ENCODE measurements at places on chromosomes 12 and 14.

DNA sequence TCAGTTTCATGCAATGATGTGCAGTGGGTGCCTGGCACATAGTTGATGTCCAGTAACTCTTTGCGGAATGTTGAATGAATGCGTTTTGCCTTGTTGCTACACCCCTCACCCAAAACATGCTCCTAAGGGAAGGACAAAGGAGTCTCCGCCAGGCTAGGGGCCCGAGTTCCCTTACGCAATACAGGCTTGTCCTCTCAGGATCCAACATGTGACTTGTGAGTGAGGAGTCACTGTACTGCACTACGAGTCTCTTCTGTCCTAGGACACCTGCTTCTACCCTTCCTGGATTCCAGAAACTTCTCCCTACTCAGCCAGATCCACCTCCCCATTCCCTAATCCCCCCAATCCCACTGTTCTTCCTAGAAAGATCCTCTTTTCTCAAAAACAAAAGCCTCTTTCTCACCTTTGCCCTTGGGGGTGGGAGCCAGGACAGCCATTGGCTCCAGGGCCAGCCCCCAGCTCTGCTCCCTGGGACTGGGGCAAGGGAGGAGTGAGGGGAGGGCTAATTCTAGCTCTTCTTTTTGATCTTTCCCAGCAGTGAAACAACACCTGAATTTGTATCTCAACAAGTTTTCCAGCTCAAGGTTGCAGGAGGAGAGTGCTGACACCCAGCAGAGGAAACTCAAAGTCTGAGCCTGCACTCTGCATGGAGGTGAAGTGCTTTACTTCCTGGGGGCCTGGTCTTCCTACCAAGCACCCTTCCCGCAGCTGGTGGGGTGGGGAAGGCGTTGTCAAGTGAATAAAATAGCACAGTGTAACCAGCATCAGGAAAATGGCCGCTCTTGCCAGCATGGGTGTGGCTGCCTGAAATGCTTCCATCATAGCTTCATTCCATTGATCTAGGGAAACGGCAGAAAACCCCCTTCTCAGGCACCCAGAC lies 3.4 kb upstream of the OTUB2 start:
- DNase-seq = no peak

DNA sequence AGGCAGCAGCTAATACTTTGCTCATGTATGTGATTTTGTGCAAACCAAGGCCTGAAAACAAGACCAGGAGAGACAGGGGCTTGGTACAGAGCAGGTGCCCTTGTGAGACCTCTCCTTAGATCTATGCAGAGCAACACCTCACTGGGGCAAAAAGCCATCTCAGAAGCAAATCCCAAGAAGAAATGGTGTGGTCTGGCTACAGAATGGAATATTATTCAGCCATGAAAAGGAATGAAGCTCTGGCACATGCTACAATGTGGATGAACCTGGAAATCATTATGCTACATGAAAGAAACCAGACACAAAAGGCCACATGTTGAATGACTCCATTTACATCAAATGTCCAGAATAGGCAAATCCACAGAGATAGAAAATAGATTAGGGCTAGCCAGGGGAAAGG lies 61.6 kb downstream of the KDM2B start:
- no peak for DNase-seq

- DNase-seq = no peak
Observed at GRCh38 chr12:6996040-6996441, 22.2 kb downstream of the LPCAT3 start.

- DNase-seq = no peak
Observed at GRCh38 chr14:69303086-69303485, 43.1 kb downstream of the GALNT16 start.

- DNase-seq = no peak
Observed at GRCh38 chr14:69259527-69260189, at the start of gene GALNT16. GALNT16 (plus strand) TSS chr14:69260158; CDS start chr14:69260291, 133 bp downstream.

Measured in caudate nucleus (tissue), 63 donors.